IPS-NIHi11 (cell line): ENCODE measurements at places on chromosomes 5 and 9.
A peak's percentile ranks its signal among the peaks of the same experiment; 100 is the strongest.

- no peak for DNase-seq
Measured at GRCh38 chr9:99387431-99387830, 165.3 kb downstream of the SEC61B start.

GRCh38 chr9:73118898-73119554 is 32.6 kb upstream of the ANXA1 start:
- no peak for DNase-seq

- no peak for DNase-seq
Measured at GRCh38 chr5:177491983-177492746, 5.2 kb downstream of the PDLIM7 start.

- DNase-seq: no peak
Measured at GRCh38 chr5:5755888-5756287, 333.4 kb downstream of the ICE1 start.

- DNase-seq: no peak
Measured at GRCh38 chr5:158164296-158165047, 305.5 kb upstream of the CLINT1 start.

GRCh38 chr5:41539454-41539853 is 29.1 kb upstream of the PLCXD3 start:
- DNase-seq: no peak

DNA sequence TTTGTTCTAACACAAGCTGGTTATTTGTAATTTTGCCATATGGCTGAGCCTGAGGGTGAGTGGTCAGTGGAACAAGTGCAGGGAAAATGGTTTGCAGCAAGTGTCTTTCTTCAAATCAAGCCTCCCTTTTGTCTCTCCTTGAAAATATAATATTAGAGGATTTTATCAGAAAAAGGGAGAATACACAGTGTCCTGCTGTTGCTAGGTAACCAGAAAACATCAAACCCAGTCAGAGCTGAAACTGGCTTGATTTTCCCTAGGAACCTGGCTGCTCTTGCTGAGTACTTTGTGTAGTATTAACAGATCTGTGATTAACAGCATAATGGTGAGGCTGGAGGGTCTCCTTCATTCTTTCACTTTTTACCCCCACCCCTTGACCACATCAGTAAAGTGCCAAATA is 314.0 kb downstream of the ARHGEF28 start:
- no peak for DNase-seq

DNA sequence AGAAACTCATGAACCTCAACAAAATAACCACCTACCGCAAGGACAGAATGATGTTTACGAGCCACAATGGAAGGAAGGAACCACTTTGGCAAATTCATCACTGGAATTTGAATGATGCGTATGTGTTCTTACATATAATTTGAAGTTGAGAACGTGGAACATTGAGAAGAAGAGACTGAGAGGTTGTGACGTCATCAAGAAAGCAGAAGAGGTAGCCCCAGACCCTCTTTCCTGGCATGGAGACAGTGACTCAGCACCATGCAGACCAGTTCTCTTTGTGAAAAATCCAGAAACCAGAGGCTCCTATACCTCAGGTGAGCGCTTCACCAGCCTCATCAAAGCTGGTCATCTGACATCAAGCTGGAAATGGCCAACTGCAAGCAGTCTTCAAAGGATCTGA is 124.5 kb downstream of the PDZD2 start:
- DNase-seq: no peak

DNA sequence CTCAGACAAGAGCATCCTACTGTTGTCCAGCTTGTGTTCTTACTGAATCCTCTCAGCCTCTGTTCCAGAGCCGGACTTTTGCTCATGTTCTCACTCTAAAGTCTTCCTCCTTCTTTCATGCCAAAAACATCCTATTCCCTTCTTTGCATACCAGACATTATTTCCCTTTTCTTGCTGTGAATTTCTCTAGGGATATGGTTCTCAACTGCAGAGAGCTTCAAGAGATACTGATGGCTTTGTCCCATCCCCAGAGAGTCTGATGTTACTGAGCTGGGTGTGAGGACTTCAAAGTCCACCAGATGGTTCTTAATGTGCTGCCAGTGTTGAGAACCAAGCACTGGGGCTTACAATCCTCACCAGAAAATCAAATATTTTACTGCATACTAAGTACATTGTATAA is 98.6 kb upstream of the FER start:
- DNase-seq: no peak

GRCh38 chr5:1497242-1497777 is 26.4 kb downstream of the LPCAT1 start:
- no peak for DNase-seq

DNA sequence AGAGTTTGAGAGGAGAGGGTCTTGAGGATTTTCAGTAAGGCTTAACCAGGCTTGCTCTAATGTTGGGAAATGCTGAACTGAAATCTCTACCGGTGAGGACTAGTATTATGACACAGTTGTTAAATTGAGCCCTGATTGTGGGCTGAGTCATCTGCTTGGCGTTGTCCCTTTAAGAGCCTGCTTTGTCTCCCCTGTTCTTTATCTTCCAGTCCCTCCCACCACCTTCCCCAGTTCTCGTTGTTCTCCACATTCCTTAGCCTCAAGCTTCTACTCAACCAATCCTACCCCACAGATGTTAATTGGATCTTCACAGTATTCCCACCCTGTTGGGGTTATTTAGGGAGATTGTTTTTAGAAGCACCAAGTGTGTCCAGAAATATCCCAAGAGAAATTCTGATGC is 57.6 kb downstream of the ANKRD55 start:
- peak; percentile 43 for DNase-seq

GRCh38 chr5:52910071-52910470 is 79.1 kb upstream of the ITGA2 start:
- DNase-seq: no peak

- no peak for DNase-seq
Measured at GRCh38 chr5:126938466-126938865, 91.9 kb downstream of the MARCHF3 start.

GRCh38 chr5:129652349-129653056 is 95.4 kb upstream of the MINAR2 start:
- no peak for DNase-seq

- peak; percentile 45 for DNase-seq
Measured at GRCh38 chr9:112925058-112925641, 34.5 kb upstream of the SLC46A2 start.

DNA sequence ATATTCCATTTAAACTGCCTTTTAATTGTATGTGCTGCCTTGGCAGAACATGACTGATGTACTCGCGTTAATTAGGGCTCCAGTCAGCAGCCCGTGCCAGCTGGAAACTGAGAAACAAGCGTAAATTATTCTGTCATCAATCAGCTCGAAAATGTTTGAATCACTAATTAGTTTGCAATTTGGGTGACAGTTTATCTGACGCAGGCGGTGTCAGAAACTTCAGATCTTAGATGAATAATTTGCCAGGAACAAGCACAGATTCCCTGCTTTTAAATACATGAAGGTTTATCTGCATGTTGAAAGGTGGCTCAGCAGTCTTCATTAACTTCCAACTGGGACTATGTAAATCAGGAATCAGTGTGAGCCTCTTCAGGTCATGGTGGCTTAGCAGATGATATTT is 176.0 kb upstream of the TLE4 start:
- no peak for DNase-seq

GRCh38 chr9:20570087-20570486 is 52.2 kb downstream of the MLLT3 start:
- DNase-seq: no peak

DNA sequence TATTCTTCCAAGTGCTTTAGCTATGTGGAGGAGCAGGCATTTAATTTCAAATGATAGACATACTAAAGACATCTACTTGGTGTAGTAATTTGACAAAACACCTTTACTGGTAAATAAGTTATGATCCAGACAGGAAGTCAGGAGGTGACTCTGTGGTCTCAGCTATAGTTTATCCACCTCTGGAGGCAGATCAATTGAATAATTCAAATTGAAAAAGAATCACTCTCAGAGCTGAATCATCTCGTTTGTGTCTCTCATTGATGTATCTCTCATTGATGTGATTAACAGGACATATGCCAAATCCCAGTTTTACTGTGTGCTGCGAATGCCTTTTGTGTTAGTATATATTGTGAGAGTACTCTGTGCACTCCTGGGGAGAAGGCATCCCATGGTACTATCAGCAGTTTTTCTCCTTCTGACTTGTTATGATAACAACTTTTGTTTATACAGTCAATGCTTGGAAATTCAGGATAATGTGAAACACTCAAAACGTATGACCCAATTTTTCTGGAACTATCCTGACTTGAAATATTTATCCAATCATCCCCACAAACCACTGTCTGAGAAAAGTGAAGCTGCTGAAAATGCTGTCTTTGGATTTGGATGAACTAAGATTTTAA is 48.5 kb upstream of the DAB2 start:
- no peak for DNase-seq

DNA sequence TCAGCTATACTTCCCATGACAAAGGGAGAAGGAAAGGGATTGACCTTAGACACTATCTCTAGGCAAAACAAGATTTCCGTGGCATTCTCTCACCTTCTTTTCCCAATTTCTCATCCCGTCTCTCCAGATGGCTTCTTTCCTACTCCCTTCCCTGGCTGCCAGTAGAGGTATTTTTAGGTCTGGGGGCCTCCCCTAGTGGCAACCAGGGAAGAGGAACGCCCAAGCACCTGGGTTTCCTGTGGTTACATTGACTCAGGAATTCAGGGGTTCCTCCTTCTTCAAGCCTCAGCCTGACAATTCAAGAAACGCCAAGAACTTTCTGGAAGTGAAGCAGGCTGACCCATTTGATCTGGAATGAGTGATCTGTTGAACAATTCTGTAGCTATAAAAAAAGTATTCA is 111.5 kb upstream of the OSMR start:
- DNase-seq: no peak

DNA sequence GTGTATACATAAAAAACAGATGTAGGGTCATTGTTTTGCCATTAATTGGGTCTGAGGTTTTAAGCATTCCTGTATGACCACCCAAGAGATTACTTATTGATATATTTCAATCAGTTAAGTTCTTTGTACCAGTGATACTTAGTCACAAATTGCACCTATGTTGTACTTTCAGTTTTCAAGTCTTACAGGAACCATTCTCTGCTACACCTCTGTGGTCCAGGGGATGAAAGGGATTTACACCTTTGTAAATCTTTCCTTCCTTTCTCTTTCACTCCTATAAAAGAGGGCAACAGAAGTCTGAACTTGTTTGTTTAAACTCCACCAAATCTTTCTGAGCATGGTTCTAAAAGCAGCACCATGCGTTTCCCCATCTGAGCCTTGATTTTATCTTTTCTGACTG is 86.1 kb downstream of the DEPDC1B start:
- no peak for DNase-seq

DNA sequence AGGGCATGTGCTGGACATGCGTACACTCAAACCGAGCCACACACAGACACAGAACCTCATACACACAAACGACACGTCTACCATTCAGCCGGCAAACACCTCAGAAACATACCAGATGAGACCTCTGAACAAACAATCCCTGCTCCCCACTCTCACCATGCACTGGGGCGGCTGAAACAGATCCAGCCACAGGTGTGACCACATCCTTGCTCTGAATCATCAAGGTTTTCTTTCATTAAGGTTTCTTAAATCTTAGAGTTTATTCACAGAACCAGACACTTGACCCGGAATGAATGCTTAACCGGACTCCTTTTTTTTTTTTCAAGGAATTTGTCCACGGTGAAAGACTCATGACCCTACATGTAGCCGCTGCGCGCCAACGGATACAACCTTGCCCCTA is 26.2 kb downstream of the TERT start:
- no peak for DNase-seq

GRCh38 chr9:95399261-95399660 is 81.8 kb upstream of the FANCC start:
- no peak for DNase-seq

- no peak for DNase-seq
Measured at GRCh38 chr9:35687972-35688557, 1.7 kb downstream of the TPM2 start.

GRCh38 chr9:133142684-133143622 is 20.8 kb downstream of the GBGT1 start:
- DNase-seq: no peak

DNA sequence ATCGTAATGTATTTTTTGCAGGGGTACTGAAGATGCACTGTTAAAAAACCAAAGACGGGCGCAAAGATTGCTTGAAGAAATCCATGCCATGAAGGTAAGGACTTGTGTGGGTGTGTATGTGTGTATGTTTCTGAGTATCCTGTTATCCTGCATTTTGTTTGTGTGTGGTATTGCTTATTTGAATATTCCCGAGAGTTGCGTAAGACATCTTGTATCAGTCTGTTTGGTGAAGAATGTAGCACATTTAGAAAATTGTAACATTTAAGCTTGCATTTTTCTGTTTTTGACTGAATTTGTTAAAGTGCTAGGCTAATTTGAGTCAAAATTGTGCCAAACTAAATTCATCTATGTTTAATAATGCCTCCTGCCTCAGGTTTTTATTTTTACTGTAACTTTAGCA is 13.5 kb downstream of the SRFBP1 start:
- no peak for DNase-seq

GRCh38 chr5:7754997-7755596 is 95.8 kb downstream of the CFAP90 start:
- peak; percentile 72 for DNase-seq

DNA sequence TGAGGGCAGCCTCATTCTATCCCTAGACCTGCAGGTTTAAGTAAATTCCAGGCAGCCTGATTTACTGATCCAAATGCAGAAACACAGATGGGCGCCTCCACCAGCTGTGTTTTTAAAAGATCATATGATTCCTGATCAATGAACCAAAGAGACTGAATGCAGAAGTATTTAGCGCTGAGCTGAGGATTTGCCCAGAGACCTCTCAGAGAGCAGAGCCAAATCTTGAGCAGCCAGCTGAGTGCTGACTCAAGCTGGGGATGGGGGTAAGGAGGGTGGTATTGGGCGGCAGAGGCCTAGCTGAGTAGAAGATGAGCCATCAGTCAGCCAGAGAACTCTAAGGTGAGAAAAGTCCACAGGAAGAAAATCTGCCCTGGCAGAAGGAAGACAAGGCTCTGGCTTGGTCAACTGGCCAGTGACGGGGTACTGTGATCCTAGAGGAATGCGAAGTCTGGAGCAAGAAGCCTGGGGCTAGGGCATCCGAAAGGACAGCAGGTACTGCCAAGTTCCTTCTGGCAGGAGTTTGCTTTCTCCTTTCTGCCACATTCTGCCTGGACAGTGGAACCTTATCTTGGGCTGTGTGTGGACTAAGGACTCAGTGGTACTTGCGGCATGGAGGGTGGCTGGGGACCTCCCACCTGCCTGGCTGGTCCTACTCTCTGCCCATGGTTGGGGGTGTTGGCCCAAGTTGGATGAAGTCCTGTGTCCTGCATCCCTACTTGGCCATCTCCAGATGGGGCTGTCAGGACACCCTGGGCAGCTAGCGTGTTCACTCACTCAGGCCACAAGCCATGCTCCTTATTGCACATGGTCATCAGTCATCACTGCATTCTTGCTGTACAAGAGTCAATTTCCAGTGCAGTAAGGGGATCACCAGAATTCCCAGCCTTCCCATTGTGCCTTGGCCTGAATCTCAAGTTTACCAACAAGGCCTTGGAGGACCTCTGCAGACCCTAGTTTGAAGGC is 34.5 kb upstream of the CDKN2AIPNL start:
- DNase-seq: no peak

GRCh38 chr5:89071101-89071940 is 188.3 kb upstream of the MEF2C start:
- DNase-seq: no peak

GRCh38 chr9:133780962-133781827 is 43.0 kb upstream of the SARDH start:
- DNase-seq: no peak
